HCEC 1CT (cell line): ENCODE measurements at places on chromosomes 4 and X.

- DNase-seq: peak; percentile 2
Measured at GRCh38 chrX:152641996-152642395, 4.3 kb downstream of the GABRQ start.

GRCh38 chr4:5784960-5785611 is 74.1 kb downstream of the EVC start:
- DNase-seq: no peak

DNA sequence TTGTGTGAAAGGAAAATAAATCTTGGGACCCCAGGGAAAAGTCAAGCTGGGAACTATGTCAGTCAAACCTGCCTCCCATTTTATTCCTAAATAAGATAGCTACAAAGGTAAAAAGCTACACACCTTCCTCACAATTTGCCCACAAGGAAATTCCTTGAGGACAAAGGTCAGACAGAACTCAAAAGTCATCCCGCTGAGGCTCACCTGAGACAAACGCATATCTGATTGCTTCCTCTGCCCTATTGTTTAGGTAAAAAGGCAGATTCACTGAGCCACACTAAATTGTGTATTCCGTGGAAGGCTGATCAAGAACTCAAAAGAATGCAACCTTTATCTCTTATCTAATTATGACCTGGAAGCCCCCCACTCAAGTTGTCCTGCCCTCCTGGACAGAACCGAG is 58.7 kb upstream of the MAML3 start:
- DNase-seq: no peak

DNA sequence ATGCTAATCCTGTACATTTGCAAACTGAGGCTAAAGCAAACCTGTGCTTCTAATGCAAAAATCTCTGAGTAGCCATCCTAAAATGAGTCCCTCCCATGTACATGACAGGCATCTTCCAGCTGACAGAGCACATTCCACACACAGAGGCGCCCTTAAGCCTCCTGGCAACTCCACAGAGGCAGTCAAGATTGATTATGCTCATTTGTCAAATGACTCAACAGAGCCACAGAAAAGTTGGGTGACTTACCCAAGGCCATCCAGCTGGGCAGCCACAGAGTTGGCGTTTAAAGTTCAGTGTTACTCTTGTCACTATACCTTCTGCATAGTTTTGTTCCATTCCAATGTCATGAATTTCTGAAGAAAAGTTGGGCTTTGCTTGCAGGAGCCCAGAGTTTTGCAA is 394.6 kb upstream of the FGF13 start:
- DNase-seq: peak; percentile 67

DNA sequence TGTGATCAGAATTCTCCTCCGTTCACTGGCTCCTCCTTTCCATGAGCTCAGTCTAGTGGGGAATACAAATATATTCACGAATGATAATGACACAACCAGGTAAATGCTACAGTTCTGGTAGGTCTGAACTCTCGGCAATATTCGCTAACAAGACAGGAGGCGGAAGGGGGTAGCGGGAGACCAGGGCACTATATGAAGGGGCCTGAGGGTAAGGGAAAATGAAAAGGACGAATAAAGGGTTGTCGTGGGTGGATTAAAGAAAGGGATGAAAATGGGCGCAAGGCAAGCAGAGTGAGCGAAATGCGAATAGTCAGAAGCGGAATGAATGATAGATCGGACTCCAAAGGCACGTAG is 743 bp downstream of the NKAP start:
- no peak for DNase-seq

GRCh38 chr4:187586892-187587291 is 408.7 kb upstream of the ZFP42 start:
- DNase-seq: no peak

- DNase-seq: peak; percentile 19
Measured at GRCh38 chr4:153676486-153676885, 7.6 kb upstream of the TLR2 start.

- peak; percentile 3 for DNase-seq
Measured at GRCh38 chr4:82951196-82951595, 50.7 kb downstream of the THAP9 start.

DNA sequence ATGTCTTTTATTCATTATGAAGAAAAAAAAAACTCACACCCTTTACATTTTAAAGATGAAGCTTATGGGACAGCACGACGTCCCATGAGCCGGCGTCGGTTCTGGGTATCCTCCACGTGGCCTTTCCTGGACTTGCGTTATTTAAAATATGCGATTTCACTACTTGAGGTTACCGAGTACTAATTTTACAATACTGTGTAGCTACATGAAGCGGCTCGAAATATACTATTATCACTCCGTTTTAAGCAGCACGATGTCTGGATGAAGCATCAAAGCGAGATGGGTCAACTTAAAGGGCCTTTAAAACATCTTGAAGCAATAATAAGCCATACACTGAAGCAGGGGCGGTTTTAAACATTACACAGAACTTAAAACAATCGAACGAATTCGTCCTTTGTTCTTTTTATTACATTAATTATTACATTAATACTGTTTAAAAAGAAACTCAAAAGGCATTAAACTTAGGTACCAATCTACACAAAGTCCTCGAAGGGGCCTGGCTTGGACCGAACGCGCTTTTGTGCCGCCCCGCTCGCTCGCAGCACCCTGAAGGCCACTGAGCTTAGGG is 1.4 kb upstream of the KLF3 start:
- no peak for DNase-seq

DNA sequence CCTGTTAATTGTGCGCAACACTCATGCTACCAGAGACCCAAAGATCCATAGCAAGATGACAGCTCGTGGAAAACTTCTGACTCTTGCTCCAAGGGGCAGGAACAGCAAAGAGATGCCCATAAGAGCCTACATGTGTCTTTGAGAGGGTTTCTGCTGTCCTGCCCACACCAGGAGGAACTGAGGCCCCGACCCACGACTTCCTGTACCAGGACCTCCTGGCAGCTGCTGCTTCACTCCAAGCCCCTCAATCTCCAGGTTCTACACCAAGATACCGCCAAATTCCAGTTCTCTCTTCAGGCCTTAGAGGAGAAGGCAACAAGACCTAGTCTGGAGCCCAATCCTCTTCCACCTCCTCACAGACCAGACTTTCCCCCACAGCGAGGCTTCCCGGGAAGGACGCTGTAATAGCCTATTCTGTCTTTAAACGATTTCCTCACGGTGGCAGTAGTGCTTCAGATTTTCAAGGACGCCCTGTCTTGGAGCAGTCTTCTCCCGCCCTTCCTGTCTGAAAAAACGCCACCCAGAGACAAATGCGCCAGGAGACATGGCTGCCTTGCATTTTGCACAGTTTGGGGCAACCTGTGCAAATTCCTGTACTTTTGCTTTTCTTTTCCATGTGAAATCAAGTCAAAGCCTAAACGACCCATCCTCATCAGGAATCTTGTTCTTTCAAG is 230.2 kb upstream of the STK26 start:
- peak; percentile 23 for DNase-seq

GRCh38 chrX:8042304-8042703 is 115.1 kb upstream of the PNPLA4 start:
- DNase-seq: no peak

- DNase-seq: no peak
Measured at GRCh38 chr4:87840149-87840548, 7.4 kb downstream of the MEPE start.
